ENCODE measurements at places on chromosomes 4 and X.

GRCh38 chrX:133018229-133018628 is 59.8 kb upstream of the HS6ST2 start:
- DNase-seq = no peak

DNA sequence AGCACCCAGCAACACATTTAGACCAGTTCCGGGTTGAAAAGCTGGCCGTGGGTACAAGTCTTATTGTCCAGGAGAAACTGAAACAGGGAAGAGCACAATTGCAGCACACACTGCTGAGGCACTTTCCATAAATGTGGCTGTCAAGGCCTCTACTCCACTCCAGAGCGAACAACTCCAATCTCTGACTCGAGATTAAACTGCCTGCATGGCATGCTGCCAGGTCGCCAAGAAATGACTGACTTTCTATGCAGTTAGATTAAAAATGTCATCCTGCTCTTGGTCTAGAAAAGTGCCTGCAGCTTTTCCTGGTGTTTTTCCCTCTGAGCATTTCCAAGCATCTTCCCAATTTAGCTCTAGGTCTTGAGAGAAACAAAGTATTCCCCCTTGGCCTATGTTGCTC is 260.6 kb upstream of the EMCN start:
- no peak for DNase-seq

DNA sequence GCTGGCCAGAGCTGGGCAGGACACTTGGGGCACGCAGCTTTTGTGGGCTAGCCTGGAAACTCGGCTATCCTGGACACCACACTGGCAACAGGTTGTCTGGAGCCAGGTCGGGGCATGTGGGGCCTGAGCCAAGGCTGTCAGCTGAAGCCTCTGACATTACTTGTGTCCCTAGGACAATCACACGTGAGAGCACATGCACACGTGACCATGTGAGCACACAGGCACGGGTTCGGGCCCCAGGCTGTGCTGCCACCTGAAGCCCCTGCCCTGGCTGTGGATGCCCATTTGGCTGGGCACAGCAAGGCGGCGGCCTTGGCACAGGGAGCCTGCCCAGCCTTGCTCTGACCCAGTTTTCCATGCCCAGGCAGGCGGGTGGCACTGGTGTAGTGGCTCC is 8.7 kb upstream of the FGFR3 start:
- DNase-seq = no peak

- no peak for DNase-seq
These were observed 940.4 kb downstream of the GLUD2 start for GRCh38 chrX:121987835-121988234.

DNA sequence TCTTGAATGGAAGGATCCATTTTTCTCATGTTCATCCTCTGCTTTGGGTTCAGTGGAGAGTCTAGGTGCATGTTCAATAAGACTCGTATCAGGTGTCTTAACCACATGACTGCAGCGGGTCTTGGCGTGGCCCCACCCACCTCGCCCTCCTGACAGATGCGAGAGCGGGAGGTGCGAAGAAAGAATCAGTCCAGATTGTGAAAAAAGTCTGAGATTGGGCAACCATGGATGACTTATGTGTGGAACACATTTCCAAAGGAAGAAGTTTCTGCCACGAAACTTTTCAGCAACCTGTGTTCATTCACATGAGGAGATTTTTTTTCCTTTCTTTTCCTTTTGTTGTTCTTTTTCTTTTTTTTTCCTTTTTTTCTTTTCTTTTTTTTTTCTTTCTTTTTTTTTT is 66.8 kb downstream of the NSD2 start:
- peak; percentile 18 for DNase-seq

DNA sequence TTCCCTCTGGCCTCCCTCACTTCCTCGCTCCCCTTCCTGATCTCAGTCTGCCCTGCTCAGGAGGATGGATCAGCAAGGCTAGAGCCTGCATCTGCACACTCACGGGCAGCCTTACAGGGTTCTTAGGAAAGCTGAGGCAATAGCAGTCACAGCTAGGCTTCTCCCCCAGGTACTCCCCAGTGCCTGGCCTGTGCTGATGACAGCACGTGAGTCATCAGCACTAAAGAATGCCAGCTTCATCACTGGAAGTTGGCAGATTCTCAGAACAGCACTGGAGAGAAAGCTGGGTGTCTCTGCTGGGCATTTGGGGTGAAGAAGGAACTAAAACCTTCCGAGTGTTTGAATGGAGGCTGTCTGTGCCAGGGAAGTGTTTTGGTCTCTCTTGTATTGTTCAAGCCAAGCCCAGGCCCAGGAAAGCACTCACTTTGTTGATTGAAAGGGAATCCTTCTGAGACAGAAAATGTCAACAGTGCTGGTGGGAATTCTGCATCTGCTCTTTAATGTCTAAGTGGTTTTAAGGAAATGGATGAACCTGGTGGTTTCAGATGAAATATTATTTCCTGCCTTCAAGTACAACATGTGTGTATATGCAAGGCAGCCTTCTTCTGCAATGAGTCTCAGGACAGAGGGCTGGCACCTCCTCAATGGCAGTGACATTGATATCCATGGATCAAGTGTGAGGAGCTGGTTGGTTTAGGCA is 73.0 kb upstream of the SCOC start:
- peak; percentile 62 for DNase-seq

GRCh38 chr4:92382128-92382527 is 78.4 kb downstream of the GRID2 start:
- DNase-seq = no peak

DNA sequence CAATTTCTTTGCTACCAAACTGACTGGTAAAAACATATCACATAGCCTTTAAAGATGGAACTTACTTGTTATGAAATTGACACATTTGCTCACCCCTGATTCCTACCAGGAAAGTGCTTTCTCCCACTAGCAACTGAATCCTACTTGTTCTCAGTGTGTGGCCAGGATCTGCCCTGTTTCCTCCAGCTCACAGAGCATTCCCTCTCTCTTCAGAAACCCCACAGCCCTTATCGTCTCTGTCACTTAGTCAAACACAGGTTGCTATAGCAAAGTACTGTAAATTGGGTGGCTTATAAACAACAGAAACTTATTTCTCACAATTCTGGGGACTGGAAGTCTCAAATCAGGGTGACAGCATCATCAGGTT is 265.2 kb upstream of the BOD1L1 start:
- DNase-seq = no peak

- peak; percentile 33 for DNase-seq
These were observed 211.8 kb downstream of the SLC7A11 start for GRCh38 chr4:138030375-138030774.

GRCh38 chr4:179447308-179447707 is 2005.1 kb upstream of the AGA start:
- DNase-seq = no peak

DNA sequence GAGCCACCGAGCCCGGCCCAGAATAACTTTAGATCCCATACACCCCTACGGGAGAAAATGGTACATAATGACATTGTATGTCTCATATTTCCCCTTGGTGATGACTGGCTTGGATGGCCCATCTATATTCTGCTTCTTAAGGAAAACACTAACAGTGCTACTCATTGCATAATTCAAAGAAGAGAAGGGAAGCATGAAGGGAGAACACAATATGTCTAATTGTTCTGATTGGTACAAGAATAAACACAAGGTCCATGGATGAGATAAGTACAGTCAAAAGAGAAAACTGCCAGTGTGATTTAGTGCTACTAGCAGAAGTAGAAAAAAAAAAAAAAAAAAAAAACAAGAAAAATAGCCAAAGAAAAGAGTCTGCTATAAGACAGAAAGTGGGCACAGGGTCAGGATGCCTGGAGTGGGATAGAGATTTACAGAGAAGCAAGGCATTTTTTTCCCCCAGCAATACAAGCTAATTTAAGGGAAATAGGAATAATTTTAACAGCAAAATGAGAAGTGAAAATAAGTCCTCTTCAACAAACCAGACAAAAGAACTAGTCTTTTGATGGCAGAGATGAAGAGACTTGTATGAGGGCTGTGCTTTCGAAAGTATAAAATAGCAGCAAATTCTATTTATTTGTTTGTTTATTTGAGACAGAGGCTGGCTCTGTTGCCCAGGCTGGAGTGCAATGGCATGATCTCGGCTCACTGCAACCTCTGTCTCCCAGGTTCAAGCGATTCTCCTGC is 96.5 kb upstream of the MAP3K15 start:
- no peak for DNase-seq

GRCh38 chr4:2942037-2942531 is 21.1 kb downstream of the NOP14 start:
- DNase-seq = no peak

DNA sequence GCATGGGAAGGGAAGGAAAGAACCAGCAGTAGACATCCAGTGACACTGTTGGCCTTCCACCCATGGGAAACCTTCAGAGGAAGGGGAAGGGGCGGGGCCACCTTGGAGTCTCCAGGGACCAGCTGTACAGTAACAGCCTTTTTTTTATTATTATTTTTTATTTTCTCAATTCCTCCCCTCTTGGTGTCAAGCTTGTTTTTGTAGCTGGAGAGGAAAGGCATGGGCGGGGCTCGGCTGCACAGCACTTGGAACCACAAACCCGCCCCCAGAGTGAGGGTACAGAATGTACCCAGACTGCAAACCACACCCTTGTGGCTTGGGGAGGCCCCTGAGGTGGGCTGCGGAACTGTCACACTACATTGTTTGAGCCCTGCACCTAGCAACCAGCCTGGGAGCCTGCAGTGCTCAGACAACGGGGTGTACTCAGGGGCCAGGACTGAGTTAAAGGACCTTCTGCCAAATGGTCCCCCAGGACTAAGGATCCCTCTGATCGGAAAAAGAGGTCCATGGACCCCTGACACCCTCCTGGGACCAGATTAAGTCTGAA is 45.7 kb downstream of the PRPS1 start:
- DNase-seq = peak; percentile 95

GRCh38 chr4:41140410-41140809 is 73.9 kb downstream of the APBB2 start:
- no peak for DNase-seq

GRCh38 chr4:33085709-33086108 is 2365.5 kb downstream of the PCDH7 start:
- no peak for DNase-seq

DNA sequence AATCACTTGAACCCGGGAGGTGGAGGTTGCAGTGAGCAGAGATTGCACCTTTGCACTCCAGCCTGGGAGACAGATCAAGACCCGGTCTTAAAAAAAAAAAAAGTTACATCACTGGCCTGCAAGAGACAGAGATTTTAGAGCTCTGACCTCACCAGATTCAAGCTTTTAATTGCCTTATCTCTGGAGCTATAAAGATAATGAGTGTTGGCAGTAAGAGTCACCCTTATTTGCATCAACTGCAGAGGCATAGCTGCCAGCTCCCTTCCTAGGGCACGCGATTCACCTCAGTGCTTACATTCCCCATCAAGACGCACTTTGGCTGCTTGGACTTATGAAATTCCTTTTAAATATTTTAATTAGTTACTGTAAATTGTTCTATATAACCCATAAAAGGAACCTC is 12.5 kb upstream of the SPATA4 start:
- DNase-seq = no peak

- no peak for DNase-seq
These were observed 194.4 kb downstream of the SLIT2 start for GRCh38 chr4:20445933-20446723.

DNA sequence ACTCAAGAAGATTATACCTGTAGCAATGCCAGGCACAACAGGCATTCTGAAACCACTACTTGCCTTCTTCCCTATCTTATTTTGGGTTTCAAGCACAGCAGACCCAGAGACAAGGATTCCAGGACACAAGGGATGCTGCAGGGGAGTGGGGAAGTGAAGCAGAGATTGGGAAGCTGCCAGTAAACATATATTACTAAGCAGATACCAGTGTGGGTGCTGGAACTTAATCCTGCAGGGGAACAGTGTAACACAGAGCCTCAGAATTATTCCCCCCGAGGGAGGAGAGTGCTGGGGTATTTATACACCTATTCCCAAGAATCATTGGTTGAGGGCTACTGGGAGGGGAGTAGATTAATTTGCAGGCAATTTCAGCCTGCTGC is 33.3 kb upstream of the MAML3 start:
- no peak for DNase-seq

DNA sequence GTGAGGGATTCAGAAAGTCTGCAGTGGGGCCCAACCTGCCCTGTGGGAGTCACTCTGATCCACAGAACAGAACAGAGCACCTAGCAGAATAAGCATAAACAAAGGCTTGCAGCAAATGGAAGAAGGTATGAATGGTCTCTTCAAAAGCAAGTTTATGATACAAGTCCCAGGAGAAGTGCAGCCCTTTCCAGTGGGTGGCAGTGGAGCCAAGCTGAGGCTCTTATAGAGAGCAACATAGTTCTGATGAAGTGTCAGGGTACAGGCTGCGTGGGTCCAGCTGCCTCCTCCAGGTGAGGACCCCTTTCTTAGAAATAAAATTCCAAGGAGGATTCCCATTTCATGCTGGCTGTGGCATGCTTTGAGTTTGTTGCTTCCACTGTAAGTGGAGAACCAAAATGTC is 88.8 kb upstream of the PAK3 start:
- no peak for DNase-seq

- DNase-seq = no peak
These were observed 32.1 kb upstream of the TEX13D start for GRCh38 chrX:124300405-124300804.

DNA sequence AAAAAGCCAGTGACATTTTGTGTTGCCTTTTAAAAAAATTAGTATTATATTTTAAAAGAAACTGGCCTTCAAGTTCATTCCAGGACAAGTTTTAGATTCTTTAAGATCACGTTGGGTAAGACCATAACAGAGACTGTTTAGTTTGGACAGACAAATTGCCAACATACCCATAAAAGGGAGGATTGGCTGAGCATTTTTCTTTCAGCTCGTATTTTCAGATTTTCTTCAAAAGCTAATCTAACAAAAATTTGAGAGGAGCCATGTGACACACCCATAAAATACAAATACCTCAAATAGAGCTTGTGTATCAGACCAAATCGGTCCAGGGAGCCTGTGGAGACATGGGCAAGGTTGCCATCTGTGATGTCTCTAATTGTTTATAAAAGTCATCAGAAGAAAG is 74.6 kb upstream of the C1QTNF7 start:
- DNase-seq = peak; percentile 31

DNA sequence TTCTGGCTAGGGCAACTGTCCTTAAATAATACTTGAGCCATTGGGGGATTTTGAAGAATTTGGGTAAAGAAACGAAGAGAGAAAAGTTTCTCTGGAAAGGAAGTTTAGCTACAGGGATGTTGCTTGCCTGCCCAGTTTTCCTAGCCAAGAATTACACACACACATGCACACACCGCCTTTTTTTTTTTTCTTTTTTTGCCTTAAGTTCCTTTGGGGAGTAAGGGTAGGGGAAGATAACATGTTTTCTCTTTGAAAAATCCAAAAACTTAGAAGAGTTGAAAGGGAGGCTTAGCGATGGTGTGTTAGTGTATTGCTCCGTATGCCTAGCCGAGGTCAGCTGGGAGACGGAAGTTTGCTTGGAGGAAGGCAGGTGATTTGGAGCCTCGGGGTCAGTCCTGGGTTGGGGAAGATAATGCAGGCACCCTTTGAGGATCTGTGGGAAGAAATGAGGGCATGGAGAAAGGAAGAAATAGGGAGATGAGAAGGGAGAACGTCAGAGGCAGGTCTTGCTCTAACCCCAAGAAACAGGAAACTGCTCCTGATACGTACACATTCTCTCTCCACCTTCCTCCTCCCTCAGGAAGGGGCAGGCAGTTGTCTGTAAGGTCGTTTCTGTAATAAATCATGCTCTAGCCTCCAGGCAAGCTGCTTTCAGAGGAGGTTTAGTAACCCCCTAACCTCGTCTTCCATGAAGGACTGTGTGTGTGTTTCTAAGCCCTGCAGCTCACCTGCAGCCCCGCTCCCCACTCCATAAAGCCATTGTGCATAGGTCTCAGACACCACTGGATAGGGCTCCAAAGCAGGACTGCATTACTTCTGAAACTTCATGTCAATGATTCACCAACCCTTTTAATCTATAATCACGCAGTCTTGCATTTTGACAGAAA is 10.5 kb downstream of the KLF3 start:
- DNase-seq = no peak

Measured in fibroblast of gingiva (primary cell).